A549 treated with ZK216348 at 1 μM for 4 hours (cell line): ENCODE measurements at places on chromosomes 16 and 17. TPM values are rescaled to one million over a fixed set of nuclear protein-coding genes. Genes with fewer than 3 reads are reported as not detected.

The MT2A gene
- total RNA-seq = 867 to 1,542 TPM (median 1,146 TPM) in 5 replicates

The RRAD gene
- 12.7 to 26.2 TPM (median 19.9 TPM) in 5 replicates for total RNA-seq

The TBC1D16 gene
- 7.1 to 11.9 TPM (median 9.9 TPM) in 5 replicates for total RNA-seq

The AURKB gene
- 144 to 164 TPM (median 152 TPM) in 5 replicates for total RNA-seq

The ABCA8 gene
- 0.17 to 0.40 TPM (median 0.38 TPM) in 5 replicates for total RNA-seq

The DOC2B gene
- 1.2 to 2.4 TPM (median 1.7 TPM) in 5 replicates for total RNA-seq

The TUBB3 gene
- 154 to 288 TPM (median 254 TPM) in 5 replicates for total RNA-seq

The CLEC18C gene
- total RNA-seq = 0.08 to 0.16 TPM (median 0.12 TPM) in 3 of 5 replicates, not detected in the others

The CLEC18B gene
- total RNA-seq = 0.12 to 0.84 TPM (median 0.27 TPM) in 5 replicates

The KRT24 gene
- total RNA-seq = not detected in 5 replicates

The SMPD3 gene
- 0.08 to 0.33 TPM (median 0.15 TPM) in 5 replicates for total RNA-seq

The ZNF267 gene
- 6.1 to 10.8 TPM (median 7.5 TPM) in 5 replicates for total RNA-seq

The PRSS33 gene
- not detected in 5 replicates for total RNA-seq

The KRTAP3-1 gene
- not detected in 5 replicates for total RNA-seq

The TSPAN10 gene
- total RNA-seq = 2.5 to 6.8 TPM (median 4.7 TPM) in 5 replicates
